ENCODE measurements at places on chromosomes 6 and 20. TPM values are rescaled to one million over a fixed set of nuclear protein-coding genes. Genes with fewer than 3 reads are reported as not detected.

The TSPYL4 gene
- 16.2 TPM for total RNA-seq

The SOX18 gene
- total RNA-seq, result 0.21 TPM

The NEU1 gene
- 41.1 TPM for total RNA-seq

The PSORS1C2 gene
- not detected for total RNA-seq

The SLC17A4 gene
- not detected for total RNA-seq

The PRND gene
- total RNA-seq, result 0.10 TPM

The DNAAF9 gene
- 5.0 TPM for total RNA-seq

The COL20A1 gene
- total RNA-seq, result 0.43 TPM

The MDFI gene
- total RNA-seq, result 41.5 TPM

The PANK2 gene
- 72.0 TPM for total RNA-seq

The IL20RA gene
- total RNA-seq, result 2.4 TPM

The SIRPB1 gene
- not detected for total RNA-seq

The SCGN gene
- total RNA-seq, result not detected

The UNC93A gene
- not detected for total RNA-seq

The TRIM10 gene
- total RNA-seq, result not detected
